ENCODE measurements at places on chromosomes 16 and 17.

GRCh38 chr17:10178506-10178991 is 19.9 kb downstream of the GAS7 start:
- DNase-seq: no peak

- no peak for DNase-seq
These were observed 829.7 kb downstream of the CDH11 start for GRCh38 chr16:64292161-64292560.

DNA sequence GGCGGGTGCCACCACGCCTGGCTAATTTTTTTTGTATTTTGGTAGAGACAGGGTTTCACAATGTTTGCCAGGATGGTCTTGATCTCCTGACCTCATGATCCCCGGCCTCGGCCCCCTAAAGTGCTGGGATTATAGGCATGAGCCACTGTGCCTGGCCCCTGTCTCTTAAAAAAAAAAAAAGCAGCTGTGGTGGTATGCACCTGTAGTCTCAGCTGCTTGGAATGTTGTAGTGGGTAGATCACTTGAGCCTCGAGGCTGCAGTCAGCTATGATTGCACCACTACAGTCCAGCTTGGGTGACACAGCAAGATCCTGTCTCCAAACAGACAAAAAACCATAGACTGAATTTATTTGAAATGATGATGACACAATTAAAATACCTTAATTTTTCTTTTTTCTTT is 24.3 kb downstream of the CDK12 start:
- DNase-seq: peak; percentile 7

DNA sequence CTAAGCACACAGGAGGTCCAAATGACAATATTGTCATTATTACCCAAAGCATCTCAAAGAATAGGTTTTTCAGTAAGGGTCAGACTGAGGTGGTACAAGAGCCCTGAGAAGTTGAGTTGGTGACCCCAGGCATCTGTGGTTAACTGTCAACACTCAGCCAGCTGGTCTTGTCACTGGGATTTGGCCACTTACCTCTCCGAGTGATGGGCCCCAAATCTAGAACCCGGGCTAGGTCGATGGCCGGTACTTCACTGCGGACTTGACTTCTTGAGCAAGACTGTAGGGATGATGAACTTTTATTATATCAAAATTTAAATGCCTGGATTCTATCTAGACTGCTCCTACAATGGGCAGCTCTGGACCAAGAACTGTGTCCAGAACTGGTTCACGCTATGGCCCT is 11.5 kb downstream of the GP2 start:
- DNase-seq: no peak

DNA sequence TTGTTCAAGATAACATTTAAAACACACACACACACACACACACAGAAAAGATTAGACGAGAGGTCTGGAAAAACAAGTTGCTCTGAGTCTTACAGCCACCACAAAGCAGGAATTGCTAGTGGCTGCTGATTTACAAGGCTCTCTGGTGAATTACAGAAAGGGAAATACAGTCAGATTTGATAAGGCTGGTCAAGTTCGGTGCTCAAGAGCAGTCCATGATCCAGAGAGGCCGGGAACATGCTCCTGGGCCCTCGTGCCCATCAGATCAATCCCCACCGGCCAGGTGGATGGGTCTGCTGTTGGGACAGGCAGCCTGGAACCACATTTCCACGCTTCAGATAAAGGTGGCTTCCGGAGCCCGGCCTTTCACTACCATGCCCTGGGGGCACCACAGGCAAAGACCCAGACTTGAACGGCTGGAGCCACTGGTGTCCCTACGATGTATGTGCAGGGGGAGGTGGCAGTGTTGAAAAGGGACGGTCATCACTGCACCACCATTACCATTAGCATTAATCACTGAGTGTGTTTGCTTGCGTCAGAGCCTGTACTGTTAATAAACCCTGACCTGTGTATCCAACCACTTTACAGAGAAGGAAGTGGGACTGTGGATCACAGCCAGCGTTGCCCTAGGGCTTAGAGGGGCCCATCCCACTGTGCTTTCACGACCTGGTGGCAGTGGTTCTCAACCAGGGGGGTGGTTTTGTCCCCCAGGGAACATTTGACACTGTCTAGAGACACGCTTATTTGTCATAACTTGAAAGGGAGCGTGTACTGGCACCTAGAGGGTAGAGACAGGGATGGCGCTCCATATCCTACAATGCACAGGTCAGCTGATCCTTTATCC is 95.1 kb downstream of the XYLT1 start:
- no peak for DNase-seq

- no peak for DNase-seq
These were observed 21.1 kb downstream of the ARHGAP27 start for GRCh38 chr17:45411348-45412105.

DNA sequence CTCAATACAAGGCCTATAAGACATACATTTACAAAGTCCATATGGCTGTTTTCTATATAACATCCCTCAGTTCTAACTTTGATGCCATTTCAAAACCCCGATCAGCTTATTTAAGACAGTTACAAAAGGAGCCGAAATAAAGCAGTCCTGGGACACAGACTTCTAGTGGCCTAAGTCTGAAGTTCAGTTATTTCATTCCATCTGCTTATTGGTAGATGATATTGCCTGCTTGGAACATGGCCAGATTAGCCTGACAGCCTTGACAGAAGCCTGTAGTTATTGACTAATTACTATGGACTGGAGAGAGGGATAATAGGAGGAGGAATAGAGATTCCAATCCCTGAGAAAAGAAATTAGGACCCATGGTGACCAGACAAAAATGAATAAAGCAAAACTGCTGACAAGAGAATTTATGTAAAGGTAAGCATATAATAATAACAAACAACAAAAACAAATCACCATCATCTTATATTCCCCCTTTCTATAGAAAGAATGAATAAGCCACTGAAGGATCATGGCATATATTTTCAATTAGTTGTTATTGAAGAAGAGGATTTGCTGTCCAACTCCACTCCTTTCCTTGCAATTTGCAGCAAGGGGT is 206.3 kb upstream of the TOM1L1 start:
- DNase-seq: no peak

GRCh38 chr16:20347666-20348364 is 4.7 kb downstream of the UMOD start:
- no peak for DNase-seq

DNA sequence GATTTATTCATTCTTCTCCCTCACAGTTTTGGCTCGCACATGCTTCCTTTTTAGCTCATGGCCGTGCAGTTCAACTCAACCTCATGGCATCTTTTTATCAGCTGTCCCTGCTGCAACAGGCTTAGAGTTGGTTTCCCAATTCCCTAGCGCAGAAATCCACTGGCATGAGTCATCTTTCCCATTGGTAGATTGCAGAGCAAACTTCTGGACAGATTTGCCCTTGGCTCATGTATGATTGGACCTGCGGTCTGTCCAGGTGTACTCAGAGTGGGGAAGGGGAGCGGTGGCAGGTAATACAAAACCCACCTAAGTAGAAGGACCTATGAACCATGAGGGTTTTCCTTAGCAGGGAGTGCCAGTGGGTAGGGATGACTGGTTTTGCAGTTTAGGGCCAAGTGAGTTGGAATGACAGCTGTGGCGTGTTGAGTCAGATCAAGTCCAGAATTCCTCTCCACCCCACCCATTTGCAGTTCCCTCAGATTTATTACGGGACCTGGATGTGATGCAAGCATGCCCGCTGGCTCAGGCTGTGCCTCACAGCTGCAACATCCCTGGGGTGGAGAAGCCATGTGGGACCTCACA is 584.7 kb downstream of the WWOX start:
- no peak for DNase-seq

DNA sequence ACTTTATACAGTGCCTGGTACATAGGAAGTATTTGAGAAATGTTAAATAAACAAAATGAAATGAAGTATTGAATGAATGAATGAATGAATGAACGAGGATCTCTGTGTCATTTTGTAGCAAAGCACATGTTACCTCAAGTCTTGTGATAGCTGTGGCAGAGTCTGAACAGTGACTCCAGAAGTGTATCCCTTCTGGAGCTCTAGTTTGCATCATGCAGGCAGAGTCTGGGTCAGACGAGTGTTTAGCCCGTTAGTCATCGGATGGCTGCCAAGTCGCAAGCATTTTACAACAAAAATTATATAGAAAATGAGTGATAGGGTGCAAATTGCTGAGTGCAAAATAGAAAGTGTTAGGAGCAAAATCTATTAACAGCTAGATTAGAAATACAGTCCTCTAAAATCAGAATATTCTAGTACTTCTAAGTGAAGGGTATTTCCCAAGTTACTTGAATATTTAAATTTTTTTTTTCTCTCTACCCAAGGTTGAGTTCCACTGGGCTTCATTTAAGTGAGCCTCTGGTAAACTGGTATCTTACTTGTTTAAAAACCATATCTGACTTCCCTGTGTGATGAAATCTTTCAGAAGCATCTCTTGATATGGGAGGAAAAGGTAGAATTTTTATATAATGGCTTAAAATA is 113.3 kb downstream of the FTO start:
- no peak for DNase-seq

DNA sequence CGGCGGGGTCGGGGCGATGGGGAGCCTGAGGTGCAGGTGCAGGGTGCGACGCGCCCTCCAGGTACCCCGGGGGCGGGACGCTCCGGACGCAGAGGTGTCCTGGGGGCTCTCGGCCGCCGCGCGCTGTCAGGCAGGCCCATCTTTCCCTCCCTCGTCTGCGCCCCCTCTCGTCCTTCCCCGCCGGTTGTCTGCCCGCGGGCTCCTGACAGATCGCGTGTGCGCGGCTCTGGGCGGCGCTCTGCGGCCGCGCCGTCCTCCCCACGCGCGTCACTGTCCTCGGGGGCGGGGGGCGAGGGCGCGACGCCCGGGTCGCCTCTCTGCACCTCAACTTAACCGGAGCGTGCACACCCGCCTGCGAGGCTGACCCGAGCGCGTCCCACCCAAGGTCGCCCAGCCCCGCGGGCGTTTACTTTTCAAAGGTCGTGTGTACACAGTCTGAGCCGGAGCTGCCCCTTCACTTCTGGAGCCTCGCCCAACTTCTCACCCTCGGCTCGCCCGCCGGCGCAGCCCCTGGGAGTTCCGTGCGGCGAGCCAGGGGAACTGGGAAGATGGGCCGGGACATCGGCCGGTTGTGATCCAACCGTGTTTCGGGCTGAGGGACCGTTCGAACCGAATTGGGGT is 512 bp downstream of the AKAP1 start:
- DNase-seq: peak; percentile 65

DNA sequence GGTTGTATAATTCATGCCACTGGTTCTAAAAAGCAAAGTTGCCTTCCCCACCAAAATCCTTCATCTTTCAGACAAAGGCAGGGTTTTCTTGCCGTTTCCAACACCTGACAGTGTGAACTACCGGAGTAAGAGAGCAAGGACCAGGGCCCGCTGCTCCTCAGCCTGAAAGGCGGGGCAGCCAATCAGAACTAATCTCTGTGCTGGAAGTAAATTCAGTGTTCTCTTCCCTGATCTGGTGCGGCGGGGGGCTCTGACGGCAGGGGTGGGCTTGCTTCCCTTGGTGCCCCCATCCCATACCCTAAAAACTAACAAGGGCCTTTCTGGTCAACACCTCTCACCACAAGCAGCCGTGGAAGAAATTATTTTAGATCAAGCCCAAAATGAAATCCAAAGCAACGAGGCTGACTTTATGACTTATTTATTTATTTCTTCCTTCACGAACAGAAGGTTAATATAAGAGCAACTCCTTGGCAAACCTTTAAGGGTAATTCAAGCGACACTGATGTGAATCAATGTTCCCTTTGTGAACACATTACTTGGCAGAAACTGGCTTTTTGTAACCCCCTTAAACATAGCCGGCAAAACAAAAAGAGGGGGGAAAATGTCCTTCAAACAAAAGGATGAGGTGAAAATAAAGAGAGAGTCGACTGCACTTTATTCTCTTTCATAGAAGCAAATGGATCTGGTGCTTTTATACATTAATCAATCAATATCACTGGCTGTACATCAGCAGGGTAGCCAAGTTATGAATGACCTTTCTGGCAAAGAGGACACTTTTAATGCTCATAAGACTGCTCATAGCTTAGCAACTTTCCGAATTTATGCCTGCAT is 189.9 kb downstream of the ZFHX3 start:
- DNase-seq: no peak

GRCh38 chr16:57999971-58000705 is at the start of gene ZNF319:
TSS of gene ZNF319 (minus strand) at chr16:58000672. CDS start at chr16:57998265, 2,407 bp downstream.
- DNase-seq: no peak

DNA sequence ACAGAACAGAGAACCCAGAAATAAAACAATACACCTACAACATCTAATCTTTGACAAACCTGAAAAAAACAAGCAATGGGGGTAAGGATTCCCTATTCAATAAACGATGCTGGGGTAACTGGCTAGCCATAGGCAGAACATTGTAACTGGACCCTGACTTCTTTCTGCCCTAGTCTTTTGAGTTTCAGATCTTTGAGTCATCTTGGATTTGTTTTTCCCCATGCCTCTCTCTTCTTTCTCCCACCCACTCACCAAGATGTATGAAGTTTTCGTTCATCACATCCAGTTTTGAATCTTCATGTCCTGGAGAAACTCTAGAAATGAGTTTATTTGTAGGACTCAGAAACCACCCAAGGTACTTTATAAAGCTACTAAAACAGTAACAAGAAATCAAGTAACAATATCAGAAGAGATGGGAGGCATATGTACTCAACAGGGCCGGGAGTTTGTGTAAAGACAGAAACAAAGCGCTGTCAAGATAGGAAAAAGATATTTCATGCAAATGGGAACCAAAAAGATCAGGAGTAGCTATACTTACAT is 39.0 kb downstream of the HSD17B2 start:
- DNase-seq: no peak

GRCh38 chr17:57617218-57617617 is 127.9 kb downstream of the CCDC182 start:
- no peak for DNase-seq

DNA sequence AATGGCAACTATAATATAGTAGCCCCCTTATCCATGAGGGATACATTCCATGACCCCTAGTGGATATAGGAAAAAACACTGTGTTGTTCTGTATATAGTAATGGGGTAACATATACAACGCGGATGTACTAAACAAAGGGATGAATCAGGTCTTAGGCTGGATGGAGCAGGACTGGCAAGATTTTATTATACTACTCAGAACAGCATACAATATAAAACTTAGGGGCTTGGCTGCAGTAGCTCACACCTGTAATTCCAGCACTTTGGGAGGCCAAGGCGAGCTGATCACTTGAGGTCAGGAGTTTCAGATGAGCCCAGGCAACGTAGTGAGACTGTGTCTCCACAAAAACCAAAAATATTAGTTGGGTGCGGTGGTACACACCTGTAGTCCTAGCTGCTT is 26.8 kb downstream of the VMP1 start:
- no peak for DNase-seq

DNA sequence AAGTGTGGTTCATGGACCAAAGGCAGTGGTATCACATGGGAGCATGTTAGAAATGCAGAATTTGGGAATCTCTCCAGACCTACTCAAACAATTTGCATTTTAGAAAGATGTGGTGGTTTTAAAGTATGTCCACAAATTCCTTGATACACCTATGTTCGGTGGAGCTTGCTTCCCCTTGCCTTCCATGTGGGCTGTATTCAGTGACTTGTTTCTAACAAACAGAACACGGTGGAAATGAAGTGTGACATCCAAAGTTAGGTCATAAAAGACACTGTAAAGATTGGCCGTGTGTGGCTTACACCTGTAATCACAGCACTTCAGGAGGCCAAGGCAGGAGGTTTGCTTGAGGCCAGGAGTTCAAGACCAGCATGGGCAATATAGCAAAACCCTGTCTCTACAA is 16.7 kb downstream of the COQ7 start:
- DNase-seq: no peak

GRCh38 chr16:2497116-2497630 is 16.6 kb upstream of the ATP6V0C start:
- DNase-seq: no peak

GRCh38 chr17:522919-523318 is 170.3 kb upstream of the RPH3AL start:
- no peak for DNase-seq
